ENCODE measurements at places on chromosomes 7 and 10.

DNA sequence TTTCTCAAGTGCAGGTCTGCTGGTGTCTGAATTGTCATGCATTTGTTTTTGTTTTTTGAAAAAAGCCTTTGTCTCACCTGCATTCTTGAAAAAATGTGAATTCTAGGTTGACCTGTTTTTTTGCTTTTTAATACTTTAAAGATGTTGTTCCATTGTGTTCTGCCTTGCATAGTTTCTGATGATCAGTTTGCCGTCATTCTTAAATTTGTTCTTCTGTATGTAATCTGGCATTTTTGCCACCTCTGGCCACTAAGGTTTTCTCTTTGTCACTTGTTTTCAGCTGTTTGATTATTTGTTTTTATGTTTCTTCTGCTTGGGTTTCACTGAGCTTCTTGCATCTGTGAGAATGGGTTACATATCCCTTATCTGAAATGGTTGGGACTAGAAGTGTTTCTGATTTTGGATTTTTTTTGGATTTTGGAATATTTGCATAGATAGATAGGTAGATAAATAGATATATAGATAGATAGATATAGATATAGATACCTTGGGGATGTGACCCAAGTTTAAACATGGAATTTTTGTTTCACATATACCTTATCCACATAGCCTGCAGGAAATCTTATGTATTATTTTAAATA is 16.5 kb downstream of the MGMT start:
- DNase-seq: no peak

DNA sequence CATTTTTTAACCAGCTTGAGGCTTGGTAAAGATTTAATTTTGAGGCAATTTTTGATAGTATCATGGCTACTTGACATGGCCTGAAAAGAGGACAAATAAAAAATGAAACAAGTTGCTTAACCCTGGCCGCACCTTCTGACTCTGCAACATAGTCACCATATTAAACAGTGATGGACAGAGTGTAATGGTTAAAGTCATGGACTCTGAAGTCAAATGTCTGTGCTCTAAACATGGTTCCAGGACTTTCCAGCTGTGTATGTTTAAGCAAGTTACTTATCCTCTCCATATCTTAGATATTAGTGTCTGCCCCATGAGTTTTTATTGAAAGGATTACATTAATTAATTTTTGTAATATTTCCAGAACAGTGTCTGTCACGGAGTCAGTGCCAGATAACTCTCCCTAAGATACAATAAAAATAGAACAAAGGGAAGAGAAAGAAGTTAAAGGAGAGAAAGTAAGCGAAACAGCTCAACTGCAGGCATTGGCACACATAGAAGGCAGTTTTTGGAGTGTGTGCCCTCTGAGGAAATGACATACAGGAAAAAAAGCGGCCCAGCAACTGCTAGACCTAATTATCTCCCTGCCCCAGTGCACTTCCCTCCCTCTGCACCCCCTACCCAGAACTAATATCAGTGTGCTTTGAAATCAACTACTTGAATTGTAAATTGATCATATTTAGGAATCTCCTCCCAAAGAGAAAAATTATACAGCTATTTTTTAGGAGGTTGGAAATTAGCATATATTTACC is 65.3 kb downstream of the MACC1 start:
- DNase-seq: no peak

GRCh38 chr10:117165538-117166417 is 27.7 kb upstream of the VAX1 start:
- DNase-seq: peak; percentile 16

DNA sequence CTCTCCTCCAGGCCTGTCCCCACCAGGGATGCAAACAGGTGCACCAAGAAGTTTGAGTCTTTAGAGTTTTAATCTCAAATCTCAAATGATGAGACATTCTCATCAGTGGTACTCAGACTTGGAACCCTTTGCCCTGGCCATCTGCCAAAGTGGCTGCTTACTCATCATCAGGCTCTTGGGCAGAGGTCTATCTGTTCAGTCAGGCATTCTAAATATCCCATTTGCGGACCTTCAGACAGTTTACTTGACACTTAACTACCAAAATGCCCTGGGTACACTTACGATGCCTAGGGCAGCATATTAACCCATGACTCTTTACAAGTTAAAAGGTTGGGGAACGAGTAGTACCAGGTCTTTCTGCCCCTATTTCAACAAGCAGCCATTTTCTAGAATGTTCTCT is 61.2 kb upstream of the YAE1 start:
- DNase-seq: no peak

DNA sequence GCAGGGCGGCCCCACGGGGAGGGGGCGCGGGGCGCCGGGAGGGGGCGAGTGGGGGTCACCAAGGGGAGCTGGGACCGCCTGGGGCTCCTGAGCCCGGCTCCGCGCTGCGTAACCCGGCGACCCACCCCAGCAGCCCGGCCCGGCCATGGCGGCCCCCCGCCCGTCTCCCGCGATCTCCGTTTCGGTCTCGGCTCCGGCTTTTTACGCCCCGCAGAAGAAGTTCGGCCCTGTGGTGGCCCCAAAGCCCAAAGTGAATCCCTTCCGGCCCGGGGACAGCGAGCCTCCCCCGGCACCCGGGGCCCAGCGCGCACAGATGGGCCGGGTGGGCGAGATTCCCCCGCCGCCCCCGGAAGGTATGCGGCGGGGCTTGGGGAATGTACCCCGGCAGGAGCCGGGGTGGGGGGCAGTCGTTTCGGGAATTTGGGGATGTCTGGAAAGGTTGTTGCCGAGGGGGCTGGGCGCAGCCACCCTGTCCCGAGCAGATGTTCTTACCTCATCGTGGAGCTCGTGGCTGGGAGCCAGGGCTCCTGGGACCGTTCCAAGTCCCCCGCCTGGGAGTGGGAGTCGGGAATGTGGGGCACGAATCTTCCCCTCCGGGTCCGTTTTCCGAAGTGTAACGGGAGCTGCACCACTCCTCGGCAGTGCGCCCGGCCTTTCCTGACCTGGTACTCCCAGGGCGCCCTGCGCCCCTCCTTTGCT is 431 bp downstream of the ZYX start:
- DNase-seq: peak; percentile 54

DNA sequence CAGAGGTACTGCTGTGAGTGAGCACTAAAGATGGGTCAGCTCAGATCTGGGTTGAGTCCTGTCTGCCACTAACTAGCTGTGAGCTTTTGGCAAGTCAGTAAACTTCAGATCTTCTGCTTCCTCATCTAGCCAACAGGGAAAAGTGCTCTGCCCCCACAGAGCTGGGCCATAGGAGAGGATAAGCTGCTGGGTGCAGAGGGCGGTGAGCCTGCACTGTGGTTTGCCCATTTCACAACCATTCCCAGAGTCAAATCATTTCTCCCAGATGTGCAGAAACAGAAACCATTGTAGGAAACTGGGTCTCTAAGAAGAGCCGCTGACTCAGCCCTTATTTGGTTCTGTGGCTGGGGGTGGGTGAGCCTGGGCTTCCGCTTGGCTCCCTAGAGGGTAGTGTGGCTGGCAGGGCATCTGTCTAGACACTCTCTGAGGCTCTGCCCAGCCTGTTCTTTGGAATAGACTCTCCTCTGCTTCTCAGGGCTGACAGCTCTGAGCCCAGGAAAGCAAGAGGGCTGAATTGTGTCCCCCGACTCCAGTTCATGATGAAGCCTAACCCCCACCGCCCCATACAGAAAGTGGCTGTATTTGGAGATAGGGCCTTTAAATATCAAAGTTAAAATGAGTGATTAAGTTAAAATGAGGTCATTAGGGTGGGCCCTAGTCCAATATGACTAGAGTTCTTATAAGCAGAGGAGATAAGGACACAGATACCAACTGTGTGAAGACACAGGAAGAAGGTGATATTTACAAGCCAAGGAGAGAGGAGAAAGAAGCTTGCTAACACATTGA is 29.5 kb upstream of the ARHGAP22 start:
- DNase-seq: no peak

DNA sequence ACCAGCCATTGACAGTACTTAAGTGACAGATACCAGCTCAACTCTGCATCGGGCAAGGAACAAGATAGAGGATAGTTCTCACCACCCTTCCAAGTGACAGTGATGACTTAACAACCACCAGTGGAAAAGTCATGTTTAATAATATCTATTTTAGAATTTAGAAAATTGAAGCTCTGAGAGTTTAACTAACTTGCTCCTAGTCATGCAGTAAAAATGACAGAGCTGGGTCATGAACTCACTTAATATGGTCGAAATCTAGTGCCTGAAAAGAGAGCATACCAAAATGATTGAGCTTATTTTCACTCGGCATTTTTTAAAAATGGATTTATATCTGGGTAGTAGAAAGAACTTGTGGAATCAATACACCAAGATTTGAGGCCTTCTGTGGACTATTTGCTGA is 367.8 kb upstream of the IGFBP3 start:
- no peak for DNase-seq

- no peak for DNase-seq
Measured at GRCh38 chr10:114060456-114060855, 16.8 kb downstream of the ADRB1 start.

- DNase-seq: no peak
Measured at GRCh38 chr10:97333351-97333600, 1.3 kb downstream of the FRAT2 start.

All from NCI-H1105 (cell line).